ENCODE measurements at places on chromosomes 6 and 20. TPM values are rescaled to one million over a fixed set of nuclear protein-coding genes. Genes with fewer than 3 reads are reported as not detected.

DNA sequence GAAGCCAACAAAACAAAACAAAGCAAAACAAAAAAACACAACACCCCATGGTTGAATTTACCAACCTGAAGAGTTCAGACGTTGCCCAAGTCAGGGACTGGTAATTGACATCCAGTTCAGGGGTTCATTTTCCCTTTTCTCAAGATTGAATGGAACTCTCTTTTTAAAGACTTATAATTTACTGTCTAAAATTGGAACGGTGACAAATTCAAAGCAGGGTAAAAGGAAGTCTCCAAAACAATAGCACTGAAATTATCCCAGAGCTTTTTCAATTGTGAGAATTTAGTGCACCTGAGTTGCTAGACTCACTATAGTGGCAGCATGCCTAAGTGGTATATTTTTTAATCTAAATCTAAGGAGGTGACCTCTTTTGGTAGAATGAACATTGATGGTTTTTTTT is 90.9 kb upstream of the PREP start:
- H3K36me3 ChIP-seq = no peaks in the 10 kb centered on the region
- no peak for DNase-seq
- no peaks in the 10 kb centered on the region for H3K27me3 ChIP-seq
- H3K4me3 ChIP-seq = no peak overlapping the region
- H3K4me1 ChIP-seq = no peaks in the 10 kb centered on the region

The CCN6 gene
- not detected for total RNA-seq

DNA sequence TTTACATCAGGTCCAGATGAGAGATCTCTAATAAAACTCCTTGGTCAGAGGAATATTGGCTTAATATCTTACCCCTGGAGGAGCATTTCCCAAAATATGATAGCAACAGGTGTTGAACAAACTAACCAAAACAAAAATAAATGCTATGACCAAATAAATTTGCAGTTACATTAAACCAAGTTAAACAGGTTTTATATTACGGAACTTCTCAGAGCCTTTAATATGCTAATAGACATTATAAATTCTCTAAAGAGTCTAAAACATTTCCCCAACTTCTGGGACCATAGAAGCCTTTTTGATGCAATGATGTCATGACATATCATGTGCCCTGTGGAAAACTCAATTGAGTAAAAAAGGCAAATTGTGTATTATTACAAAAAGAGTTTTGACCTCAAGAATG is 90.9 kb upstream of the ARMC2 start:
- no peaks in the 10 kb centered on the region for H3K27me3 ChIP-seq
- H3K4me1 ChIP-seq = no peaks in the 10 kb centered on the region
- DNase-seq = no peak
- no peak overlapping the region for H3K27ac ChIP-seq
- no peaks in the 10 kb centered on the region for H3K36me3 ChIP-seq

The LCA5 gene
- total RNA-seq = not detected

The AFDN gene
- total RNA-seq = 9.1 TPM

DNA sequence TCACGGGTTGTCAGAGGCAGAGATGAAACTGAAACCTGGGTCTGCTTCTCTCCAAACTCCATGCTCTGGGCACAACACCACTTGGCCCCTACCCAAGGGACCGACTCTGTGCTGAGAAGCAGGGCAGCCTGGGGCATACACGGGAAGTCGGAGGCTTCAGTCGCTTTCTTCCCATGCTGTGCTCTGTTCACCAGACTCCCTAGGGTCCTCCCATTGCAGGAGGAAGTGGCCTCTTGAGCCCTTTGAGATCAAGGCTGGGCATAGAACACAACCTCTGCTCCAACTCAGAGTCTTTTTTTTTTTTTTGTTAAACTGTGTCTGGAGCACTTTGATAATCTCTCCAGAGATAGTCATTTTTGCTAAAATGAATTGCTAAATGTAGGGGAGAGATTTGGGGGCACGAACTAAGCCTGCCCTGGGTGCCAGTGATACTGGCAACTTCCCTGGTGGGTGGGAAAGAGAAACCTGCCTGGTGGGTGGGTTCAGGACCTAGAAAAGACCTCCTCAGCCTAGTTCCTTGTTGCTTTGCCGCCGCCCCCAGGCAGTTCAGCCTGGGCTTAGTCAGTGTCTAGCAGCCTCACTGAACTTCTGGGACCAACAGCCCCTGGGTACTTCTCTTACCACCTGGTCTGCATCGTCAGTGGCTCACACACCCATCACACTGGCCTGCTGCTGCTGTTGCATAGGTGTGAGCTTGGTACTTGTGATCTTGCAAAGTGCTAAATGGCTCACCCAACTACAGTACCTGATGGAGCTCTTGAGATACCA is 62.0 kb downstream of the PPP1R14C start:
- H3K36me3 ChIP-seq = no peaks in the 10 kb centered on the region
- H3K27ac ChIP-seq = no peak overlapping the region
- no peak for DNase-seq
- no peaks in the 10 kb centered on the region for H3K4me1 ChIP-seq
- H3K27me3 ChIP-seq = no peaks in the 10 kb centered on the region

DNA sequence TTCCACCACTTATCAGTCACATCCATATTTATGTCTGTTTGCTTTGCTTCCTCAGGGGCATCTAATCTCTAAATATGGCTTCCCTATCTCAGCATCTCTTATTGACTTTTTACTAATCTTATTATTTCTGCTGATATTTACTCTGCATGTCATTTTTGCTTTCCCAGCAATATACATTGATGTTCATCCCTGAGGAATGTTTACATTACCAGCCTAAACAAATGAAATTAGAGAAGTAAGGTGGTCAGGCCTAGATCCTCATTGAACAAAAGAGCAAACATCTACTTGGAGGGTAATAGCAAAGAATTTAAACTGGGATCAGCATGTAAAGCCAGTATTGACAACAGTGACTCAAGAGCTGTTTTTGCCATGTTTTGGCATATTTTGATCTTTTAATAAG is 546.4 kb downstream of the MMUT start:
- no peak for DNase-seq
- H3K27me3 ChIP-seq = no peaks in the 10 kb centered on the region
- no peaks in the 10 kb centered on the region for H3K36me3 ChIP-seq
- H3K4me3 ChIP-seq = no peak overlapping the region
- no peaks in the 10 kb centered on the region for H3K4me1 ChIP-seq

- no peak for DNase-seq
- H3K27me3 ChIP-seq = no peaks in the 10 kb centered on the region
- no peak overlapping the region for H3K4me3 ChIP-seq
- no peak overlapping the region for H3K27ac ChIP-seq
- H3K4me1 ChIP-seq = no peaks in the 10 kb centered on the region
Observed at GRCh38 chr6:147704691-147705090, 196.2 kb downstream of the SAMD5 start.

GRCh38 chr6:142757852-142758628 is 186.9 kb downstream of the HIVEP2 start:
- no peak for DNase-seq
- peaks cover 96% of the 10 kb centered on the region for H3K36me3 ChIP-seq
- H3K4me3 ChIP-seq = no peak overlapping the region
- no peak overlapping the region for H3K27ac ChIP-seq
- H3K4me1 ChIP-seq = peaks cover 5% of the 10 kb centered on the region

DNA sequence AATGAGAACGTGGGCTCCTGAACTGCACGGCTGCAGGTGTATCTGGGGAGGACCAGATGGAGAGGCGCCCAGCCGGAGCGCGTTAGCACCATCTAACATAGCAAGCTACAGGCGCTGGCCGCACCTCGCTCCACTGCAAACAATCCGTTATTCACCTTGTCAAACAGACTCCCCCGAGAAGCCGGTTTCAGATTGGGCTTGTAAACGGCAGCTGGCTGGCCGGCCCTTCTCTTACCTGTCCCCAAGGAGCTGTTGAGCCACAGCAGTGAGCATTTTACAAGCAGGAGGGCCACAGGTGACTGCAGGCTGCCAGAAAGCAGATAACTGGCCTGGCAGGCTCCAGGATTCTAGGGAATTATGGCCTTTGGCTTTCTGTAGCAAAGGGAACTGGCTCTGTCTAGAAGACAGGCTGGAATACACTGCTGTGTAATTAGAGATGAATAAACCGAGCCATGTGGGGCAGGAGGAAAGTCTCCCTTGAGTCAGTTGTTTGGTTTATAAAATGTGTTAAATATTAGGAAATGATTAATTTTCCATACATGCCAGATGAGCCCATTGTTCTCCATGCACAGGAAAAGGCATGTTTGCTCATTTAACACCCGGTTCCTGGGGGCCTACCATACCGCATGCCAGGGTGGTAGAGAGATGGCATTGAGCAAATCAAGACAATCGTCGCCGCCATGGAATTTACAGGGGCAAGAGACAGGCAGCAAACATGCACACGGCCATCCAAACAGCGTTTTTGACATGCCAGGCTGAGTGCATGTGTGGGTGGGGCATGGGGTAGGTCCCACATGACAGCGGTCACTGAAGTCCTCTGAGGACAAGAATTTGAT is 159.3 kb downstream of the NFATC2 start:
- peaks cover 23% of the 10 kb centered on the region for H3K36me3 ChIP-seq
- peaks cover 17% of the 10 kb centered on the region for H3K4me1 ChIP-seq
- H3K27ac ChIP-seq = no peak overlapping the region
- H3K27me3 ChIP-seq = no peaks in the 10 kb centered on the region

GRCh38 chr6:17705428-17705777 is 1.3 kb downstream of the NUP153 start:
- peaks cover 52% of the 10 kb centered on the region for H3K4me1 ChIP-seq
- no peak for DNase-seq
- peak overlapping the region; percentile 98 for H3K27ac ChIP-seq
- peak overlapping the region; percentile 82 for H3K4me3 ChIP-seq
- no peaks in the 10 kb centered on the region for H3K36me3 ChIP-seq
- no peaks in the 10 kb centered on the region for H3K27me3 ChIP-seq

GRCh38 chr6:153090241-153090930 is 40.7 kb downstream of the RGS17 start:
- no peaks in the 10 kb centered on the region for H3K36me3 ChIP-seq
- no peaks in the 10 kb centered on the region for H3K27me3 ChIP-seq
- H3K27ac ChIP-seq = no peak overlapping the region
- H3K4me1 ChIP-seq = no peaks in the 10 kb centered on the region
- no peak for DNase-seq

DNA sequence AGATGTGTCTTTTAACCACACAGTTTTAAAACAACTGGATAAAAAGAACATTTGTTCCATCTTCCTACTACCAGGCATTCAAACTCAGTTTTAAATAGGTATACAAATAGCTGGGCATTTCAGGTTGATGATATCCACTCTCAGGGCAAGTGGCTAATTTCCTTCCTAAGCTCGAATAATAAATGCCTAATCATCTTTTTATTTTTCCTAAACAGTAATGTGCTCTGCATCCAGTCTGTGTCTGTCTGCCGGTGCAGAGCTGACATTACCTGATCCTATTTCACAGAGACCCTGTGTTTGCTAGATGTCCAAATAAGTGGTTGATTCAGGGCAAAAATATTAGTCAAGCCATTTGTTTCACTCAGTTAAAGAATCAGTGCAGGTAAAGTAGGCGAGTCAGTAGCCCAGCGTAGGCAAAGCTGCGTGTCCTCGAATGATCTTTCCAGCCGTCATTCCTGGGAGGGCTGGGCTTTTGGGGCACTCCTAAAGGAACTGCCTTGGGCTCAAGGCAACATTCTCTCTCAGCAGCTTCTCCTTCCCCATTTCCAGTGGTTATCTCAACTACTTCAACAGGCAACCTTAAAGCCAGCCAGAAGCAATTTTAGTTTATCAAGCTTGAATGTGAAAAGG is 74.2 kb upstream of the BMP2 start:
- no peak overlapping the region for H3K27ac ChIP-seq
- DNase-seq = no peak
- no peaks in the 10 kb centered on the region for H3K4me1 ChIP-seq
- no peak overlapping the region for H3K4me3 ChIP-seq
- no peaks in the 10 kb centered on the region for H3K36me3 ChIP-seq

The IRAK1BP1 gene
- 0.52 TPM for total RNA-seq

- H3K27ac ChIP-seq = no peak overlapping the region
- H3K4me3 ChIP-seq = no peak overlapping the region
Observed at GRCh38 chr20:4855555-4855954, 133.8 kb downstream of the PRND start.

DNA sequence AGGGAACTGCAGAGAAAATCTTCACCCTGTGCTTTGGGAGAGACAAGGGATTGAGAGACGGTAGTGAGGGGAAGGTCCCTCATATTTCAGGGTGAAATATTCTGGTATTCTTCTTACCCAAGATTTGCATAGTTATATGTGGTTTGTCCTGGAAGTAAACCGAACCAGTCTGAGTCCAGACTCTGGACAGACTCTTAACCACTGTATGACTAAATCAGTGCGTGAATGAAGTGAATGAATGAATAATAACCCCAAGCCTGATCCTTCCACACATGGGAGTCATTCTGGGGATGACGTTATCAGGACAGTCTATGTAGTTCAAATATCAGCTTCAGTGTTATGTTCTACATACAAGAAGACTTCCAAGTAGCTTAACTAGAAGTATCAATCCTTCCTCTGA is 690.7 kb downstream of the KIF16B start:
- DNase-seq = no peak
- no peak overlapping the region for H3K27ac ChIP-seq

The RAET1E gene
- not detected for total RNA-seq

DNA sequence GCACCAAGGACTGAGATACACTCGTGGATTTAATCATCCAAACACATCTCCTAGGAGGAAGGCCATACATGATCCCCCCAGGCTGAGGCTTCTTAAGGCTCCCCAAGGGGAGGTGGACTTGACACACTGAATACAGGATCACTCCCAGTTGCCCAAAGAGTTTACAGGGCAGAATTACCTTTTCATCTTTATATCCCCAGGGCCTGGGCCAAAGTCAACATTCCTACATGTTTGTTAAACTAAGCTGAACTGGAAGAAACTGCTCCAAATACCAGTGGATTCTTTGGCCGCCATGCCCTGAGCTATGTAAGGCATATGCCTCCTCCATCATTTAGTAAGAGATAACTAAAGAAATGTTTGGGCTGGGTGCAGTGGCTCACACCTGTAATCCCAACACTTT is 22.2 kb upstream of the SERPINB1 start:
- DNase-seq = no peak
- H3K27me3 ChIP-seq = no peaks in the 10 kb centered on the region

GRCh38 chr20:8115436-8115835 is 16.6 kb upstream of the PLCB1 start:
- H3K4me3 ChIP-seq = no peak overlapping the region
- no peaks in the 10 kb centered on the region for H3K27me3 ChIP-seq
- DNase-seq = no peak
- no peaks in the 10 kb centered on the region for H3K4me1 ChIP-seq
- H3K36me3 ChIP-seq = no peaks in the 10 kb centered on the region
- H3K27ac ChIP-seq = no peak overlapping the region

The PDYN gene
- total RNA-seq = not detected

DNA sequence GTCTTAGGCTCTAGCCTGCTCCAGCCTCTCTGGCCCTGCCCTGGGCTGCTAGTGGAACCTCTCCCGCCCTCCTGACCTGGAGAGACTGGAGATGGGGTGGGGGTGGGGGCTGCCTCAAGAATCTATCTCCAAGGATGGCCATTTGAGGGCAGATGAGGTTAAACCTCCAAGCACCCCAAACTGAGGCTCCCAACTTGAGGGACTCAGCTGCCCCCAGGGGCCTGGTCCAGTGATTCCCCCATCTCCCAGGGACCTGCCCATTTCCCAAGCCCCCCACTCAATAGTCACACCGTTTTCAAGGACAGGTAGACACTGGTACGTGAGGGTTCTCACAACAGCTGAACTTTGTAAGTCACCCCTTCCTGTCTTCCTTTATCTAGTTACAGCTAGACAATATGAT is 7.1 kb upstream of the BPIFB1 start:
- DNase-seq = no peak
- H3K4me1 ChIP-seq = no peaks in the 10 kb centered on the region
- no peaks in the 10 kb centered on the region for H3K36me3 ChIP-seq
- no peak overlapping the region for H3K4me3 ChIP-seq
- no peaks in the 10 kb centered on the region for H3K27me3 ChIP-seq
